ENCODE measurements at places on chromosomes 4 and X. TPM values are rescaled to one million over a fixed set of nuclear protein-coding genes. Genes with fewer than 3 reads are reported as not detected.

GRCh38 chrX:119177278-119177677 is 49.7 kb upstream of the KIAA1210 start:
- DNase-seq = no peak

GRCh38 chr4:76605099-76605563 is 170.1 kb downstream of the SHROOM3 start:
- no peak for DNase-seq

GRCh38 chr4:87342872-87343271 is 20.2 kb upstream of the HSD17B13 start:
- no peak for DNase-seq

- no peak for DNase-seq
These were observed 590 bp upstream of the CCDC110 start for GRCh38 chr4:185472103-185472542.

Gene ERCC6L
- polyA plus RNA-seq = 4.1 TPM

Gene ELK1
- polyA plus RNA-seq = 8.2 TPM

- DNase-seq = no peak
These were observed 2.2 kb downstream of the TRMT44 start for GRCh38 chr4:8442596-8443358.

All from keratinocyte (primary cell).